NCI-H1694 (cell line): ENCODE measurements at places on chromosomes 1 and 21.
A peak's percentile ranks its signal among the peaks of the same experiment; 100 is the strongest.

DNA sequence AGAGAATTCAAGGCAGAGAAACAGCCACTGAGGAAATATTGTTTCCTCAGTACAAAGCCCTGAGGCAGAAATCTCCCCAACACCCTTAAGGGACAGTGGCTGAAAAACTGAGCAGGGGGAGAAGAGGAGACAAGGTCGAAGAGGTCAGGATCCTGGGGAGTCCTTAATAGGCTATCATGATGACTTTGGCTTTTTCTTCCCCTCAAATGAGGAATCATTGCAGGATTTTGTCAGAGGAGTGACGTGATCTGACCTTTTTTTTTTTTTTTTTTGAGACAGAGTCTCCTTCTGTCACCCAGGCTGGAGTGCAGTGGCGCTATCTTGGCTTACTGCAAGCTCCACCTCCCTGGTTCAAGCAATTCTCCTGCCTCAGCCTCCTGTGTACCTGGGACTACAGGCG, 10.2 kb downstream of the MAP7D1 start:
- no peak for DNase-seq

- DNase-seq, result no peak
Measured at GRCh38 chr1:206863266-206863665, 2.2 kb upstream of the IL20 start.

DNA sequence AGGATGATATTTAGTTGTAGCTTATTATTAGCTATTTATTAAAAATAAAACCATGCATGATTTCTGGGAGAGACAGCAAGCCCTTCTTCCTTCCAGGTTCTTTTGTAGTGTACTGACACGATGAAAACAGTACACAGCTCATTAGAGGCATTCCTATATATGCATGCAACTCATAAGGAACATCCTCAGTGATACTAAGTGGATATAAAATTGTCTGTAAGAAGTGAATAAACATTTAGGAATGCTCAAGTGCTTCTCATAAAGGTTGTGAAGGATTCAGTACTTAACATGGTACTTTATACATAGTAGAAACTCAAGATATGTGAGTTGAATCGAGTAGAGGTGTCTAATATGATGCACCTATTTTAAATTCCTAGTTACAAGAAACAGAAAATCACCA, 287.7 kb downstream of the SDCCAG8 start:
- DNase-seq, result no peak

GRCh38 chr21:15058854-15059263, 5.9 kb downstream of the NRIP1 start:
- no peak for DNase-seq

DNA sequence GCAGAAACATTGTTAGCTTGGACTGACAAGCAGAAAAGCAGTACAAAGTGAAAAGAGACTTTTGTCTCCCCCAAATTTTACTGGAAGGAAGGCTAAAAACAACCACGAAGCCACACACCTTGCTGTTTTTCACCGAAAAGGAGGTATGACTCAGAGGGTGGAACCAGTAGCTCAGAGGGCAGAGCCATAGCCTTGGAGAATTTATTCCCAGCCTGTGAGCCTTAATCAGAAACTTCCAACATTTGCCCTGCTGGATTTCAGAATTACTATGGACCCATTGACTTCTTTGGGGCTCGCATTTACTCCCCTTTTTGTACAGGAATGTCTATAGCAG, 32.0 kb downstream of the RPS6KC1 start:
- no peak for DNase-seq

GRCh38 chr1:54814571-54814970, 13.4 kb upstream of the TTC22 start:
- DNase-seq, result no peak

- DNase-seq, result no peak
Measured at GRCh38 chr1:241215683-241216082, 141.3 kb downstream of the RGS7 start.

DNA sequence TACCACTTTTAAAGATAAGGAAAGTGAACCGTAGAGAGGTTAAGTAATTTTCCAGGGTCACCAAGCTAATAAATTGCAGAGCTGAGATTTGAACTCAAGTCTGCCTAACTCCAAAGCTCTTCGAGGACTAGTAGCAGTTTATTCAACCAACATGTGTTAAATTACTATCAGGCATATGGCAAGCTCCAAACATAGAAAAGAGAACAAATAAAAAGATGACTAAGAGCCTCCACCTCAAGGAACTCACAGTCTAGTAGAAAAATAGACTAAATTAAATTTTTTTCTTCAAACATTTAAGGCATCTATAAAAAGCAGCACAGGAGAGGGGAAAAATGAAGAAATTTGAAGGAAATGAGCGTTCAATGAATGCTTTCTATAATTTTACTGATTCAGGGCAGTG, 22.2 kb downstream of the SLC9C2 start:
- DNase-seq, result no peak

GRCh38 chr21:39952265-39952664, 85.0 kb downstream of the PCP4 start:
- DNase-seq, result no peak

DNA sequence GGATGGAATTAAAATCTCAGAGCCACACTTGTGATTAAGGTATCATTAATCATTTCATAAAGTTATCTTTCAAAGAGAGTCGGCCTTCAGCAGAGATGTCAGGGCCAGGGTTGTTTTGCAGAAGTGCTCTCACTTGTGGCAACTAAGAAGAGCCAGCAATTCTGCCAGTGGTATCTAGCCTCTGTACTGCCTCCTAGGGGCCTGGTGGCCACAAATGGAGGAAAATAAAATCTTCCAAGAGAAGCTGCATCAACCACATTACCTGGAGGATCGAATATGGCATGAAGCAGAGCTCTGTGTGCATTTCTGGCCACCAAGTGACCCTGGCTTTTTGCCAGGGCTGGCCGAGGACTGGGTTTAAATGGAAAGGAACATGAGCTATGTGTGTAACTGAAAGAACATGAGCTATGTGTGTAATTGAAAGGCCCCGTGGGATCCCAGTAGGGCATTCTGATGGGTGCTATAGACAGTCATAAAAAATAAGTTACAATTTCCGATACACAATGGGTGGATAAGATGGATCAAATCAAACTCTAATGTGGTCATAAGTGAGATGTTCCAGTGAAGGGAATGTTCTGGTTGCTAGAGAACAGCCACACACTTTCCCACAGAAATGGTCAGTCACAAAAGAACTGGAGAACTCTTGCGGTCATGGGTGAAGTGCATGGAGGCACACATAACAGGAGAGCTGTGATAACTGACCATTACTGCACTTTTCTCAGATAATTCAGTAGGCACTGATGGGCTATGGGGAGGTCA, 335.8 kb downstream of the CAMTA1 start:
- DNase-seq, result no peak

GRCh38 chr1:77975907-77976306, 3.0 kb downstream of the FUBP1 start:
- no peak for DNase-seq

DNA sequence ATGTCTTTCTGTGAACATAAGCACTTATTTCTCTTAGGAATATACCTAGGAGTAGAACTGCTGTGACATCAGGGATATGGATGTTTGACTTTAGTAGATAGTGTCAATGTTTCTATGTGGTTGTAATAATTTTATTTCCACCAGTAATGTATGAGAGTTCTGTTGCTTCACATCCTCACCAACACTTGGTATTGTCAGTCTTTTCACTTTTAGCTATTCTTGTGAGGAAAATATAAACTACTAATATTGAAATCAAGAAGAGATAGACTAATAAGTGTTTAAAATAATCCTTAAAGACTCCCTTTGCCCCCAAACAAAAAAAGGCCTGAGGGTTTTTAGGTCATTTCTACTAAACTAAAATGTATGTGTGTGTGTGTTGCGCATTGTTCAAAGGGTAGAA, 2.7 kb upstream of the DMAP1 start:
- no peak for DNase-seq

GRCh38 chr1:26922901-26923300, 1.4 kb downstream of the NUDC start:
- no peak for DNase-seq

DNA sequence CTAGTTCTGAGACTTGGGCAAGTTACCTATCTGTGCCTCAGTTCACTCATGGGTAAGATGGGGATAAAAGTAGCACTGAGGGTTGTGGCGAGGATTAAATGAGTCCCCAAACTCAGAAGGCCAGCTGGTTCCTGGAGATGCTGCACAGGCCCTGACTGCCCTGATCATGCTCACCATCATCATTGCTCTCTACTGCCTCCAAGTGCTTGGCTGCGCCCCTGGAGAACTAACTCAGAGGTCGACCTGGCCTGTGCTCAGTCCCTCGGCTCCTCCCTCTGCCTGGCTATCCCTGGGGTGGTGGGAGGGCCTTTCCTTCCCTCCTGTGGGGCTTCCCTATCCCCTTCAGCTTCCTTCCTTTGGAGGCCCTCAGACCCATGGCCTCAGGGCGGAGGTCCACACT, 5.6 kb downstream of the SLC5A9 start:
- DNase-seq, result no peak

- DNase-seq, result peak; percentile 33
Measured at GRCh38 chr1:100868364-100868995, 26.2 kb downstream of the EXTL2 start.

GRCh38 chr21:21236996-21237395, 238.8 kb downstream of the NCAM2 start:
- no peak for DNase-seq

DNA sequence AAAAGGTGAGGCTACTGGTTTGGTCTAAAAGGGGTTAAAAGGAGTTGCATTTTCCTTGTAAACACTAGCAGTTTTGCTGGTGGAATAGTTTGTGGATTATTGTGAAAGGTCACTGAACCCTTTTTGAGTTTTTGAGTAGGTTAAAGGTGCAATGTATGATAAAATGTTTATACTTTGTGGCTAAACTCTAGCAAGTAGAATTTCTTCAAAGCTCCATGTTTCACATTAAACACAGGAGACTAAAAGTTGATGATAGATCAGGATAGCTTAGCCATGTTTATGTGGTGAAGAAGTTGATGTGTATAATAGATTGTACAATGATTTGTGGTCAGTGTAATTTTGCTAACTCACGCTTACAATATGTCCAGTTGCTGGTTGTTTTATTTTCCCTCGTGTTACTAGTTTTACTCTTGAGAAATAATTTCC, 13.1 kb downstream of the ZNF326 start:
- DNase-seq, result no peak

DNA sequence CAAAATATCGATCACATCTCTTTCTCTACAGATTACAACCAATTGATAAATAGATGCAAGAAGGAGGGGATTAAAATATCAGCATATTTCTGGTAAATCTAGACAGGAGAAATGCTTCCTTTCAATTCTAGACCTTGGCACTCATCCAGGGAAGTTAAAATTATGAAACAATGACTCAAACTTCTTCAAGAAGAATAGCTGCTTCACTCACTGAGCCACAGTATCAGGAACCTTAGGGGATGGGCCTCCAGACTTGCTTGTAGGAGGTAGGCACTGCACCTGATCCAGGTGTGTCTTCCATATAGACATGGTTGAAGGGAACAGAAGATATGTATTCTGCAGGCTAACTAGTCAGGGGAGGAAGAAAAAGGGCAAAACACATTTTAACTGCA, 9.8 kb downstream of the SLAMF7 start:
- DNase-seq, result no peak
